ELR (cell line): ENCODE measurements at places on chromosomes 5 and 9.
A peak's percentile ranks its signal among the peaks of the same experiment; 100 is the strongest.

DNA sequence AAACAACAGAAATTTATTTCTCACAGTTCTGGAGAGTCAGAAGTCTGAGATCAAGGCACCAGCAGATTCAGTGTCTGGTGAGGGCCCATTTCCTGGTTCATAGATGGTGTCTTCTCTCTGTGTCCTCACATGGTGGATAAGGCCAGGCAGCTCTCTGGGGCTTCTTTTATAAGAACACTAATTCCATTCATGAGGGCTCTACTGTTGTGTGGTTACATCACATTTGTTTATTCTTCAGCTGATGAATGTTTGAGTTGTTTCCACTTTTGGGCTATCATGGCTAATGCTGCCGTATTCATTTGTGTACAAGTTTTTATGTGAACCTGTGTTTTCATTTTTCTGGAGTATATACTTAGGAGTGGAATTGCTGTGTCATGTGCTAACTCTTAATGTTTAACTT is 35.2 kb downstream of the DDX4 start:
- DNase-seq: no peak

DNA sequence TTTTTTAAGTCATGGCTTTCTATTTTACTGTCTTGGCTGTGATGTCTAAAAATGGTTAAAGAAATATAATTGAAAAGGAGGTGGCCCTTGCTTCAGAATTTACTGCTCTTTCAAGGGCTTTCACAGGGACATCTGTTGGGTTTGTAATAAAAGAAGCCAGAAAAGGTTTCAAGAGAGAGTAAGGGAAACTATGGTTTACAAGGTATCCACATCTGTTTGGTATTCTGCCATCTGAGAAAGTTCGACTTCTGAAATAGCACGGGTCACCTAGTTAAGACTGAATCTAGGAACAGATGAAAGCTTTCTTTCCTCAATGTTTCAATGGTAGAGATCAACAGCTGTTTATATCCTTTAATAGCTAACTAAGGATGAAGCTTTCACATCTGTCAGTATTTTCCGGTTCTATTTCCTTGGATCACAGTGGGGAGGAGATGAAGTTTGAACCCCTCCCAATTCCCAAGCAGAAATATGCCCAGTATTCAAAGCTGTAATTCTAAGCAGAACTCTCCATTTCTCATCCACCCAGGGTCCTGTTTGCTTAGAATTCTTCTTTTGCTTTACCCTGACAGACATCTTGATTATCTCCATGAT is 72.8 kb upstream of the IFNK start:
- no peak for DNase-seq

DNA sequence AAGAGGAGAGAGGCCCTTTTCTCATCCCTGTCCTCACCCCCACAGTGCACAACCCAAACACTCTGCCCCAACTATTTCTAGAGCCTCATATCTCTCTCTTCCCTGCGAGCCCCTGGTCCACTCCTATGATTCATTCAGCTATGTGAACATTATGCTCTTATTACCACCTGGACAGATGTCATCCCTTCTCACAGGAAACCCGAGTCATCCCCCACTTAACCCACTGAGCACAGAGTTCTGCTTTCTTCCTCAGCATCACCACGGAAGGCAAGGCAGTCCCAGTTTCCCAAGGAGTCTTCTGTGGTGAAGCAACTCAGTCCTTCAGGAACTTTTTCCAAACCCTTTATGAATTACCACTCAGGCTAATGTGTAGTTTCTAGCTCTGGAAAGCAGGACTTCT is 1.3 kb downstream of the DNAI1 start:
- DNase-seq: peak; percentile 51

DNA sequence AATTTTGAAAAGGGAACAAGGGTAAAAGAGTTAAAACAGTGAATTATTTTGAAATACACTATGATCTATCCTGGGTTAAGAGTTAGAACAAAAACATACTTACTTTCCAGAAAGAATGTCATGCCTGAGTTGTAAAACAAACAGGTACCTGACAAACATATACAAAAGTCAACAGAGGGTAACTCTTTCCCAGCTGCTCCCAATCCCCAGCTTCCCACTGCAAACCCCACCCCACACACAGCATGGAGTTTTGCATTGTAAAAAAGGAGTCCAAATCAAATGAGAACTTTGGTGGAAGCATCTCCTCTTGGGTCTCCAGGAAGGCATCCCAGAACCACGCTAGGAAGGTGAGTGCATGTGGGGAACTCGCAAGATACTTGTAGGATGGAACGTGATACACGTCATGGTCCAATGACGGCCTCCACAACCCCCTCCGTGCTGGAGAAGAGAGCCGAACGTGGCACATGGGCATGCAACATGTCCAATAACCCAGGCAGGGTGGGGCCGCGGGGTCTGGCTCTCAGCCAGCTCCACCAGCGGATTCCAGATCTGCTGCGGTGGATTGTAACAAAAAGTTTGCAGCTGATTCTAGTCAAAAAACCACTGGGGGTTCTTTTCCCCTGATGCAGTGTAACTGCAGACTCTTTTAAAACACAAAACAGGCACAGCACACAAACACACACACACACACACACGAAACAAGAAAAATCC is 55.8 kb downstream of the EPB41L4B start:
- no peak for DNase-seq

GRCh38 chr5:147160902-147161700 is 73.7 kb upstream of the STK32A start:
- DNase-seq: no peak

- peak; percentile 40 for DNase-seq
Measured at GRCh38 chr5:82952326-82952725, 124.9 kb downstream of the TMEM167A start.

- DNase-seq: peak; percentile 64
Measured at GRCh38 chr9:135504262-135505243, 4.1 kb downstream of the MRPS2 start.

DNA sequence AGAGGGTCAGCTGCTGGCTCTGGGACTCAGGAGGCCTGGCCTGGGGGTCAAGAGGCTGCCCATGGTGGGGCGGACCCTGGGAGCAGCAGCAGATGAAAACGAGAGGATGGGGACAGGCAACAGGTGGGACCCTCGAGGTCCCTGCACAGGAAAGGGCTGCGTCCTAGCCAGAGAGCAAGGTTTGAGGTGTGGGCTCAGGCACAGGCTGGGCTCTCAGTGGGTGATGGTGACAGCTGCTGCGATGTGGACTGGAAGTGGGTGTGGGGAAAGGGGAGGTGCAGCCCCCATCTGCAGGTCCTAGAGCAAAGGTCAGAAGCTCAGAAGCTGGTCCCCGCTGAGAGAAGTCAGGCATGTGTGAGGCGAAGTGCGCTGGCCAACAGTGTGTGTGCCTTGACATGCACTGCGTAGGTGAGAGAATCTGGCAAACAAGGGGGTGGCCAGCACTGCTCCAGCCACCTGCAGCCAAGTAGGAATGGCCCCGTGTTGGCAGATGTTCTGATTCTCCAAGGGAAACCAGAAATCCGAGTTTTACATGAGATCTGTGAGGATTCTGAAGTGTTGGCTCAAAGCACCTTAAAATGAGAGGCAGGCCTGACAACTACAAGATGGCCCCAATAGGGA is 85.7 kb downstream of the COL23A1 start:
- no peak for DNase-seq

DNA sequence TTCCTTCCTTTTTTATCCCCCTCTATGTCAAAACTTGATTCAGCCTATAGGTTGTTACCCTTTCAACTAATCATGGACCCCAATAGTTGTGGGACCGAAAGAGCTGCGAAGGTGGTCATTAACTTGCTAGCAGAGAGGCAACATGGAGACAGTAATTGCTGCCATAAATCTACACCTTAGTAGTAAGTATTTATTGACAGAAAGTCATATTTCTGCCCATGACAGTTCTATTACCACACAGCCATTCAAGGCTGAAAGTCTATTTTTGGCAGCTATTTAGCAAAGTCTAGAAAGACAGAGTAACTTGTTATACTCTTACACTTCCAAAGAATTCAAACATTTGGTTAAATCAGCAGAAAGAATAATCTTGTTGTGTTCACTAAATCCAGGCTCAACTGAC is 236.2 kb downstream of the PRELID2 start:
- no peak for DNase-seq

DNA sequence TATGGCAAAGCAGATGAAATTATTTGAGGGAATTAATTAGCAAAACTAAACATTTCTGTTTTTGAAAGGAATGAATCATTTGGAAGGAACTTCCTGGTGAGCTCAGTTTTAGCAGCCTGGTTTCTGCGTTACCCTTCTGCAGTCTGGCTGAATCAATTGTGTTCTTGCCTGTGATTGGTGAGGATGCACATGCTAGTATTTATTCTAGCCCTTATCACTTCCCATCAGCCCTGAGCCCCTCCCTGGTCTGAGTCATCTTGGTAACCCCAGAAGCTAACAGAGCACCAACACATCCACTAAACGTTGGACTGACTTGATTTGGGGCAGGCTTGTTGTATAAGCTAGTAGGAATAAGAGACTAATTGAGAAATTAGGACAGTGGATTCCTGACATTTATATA is 6.6 kb downstream of the TJP2 start:
- DNase-seq: peak; percentile 99

GRCh38 chr9:12773562-12773961 is 1.3 kb upstream of the LURAP1L start:
- DNase-seq: no peak
